NCI-H748 treated with DMSO at 0.1 percent for 48 hours (cell line): ENCODE measurements at places on chromosomes 7 and 10.

GRCh38 chr7:119861385-119861784, 411.6 kb upstream of the KCND2 start:
- no peak for DNase-seq

DNA sequence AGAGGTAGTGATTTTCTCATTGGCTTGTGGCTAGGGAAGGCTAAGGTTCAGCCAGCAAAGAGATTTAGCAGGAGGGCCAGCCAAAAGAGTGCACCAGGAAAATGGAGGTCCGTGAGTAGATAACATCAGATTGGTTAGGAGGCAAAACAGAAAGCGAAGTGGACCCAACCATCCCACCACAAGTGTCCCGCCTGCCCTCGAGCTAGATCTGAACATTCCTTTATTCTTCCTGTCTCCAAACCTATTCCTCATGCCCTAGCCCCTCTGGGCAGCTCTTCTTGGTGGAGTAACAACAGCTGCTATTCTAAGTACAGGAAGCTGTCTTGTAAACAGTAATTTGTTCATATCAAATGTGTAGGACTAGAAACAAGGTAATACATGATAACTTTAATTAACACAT, 85.7 kb upstream of the BET1 start:
- no peak for DNase-seq

DNA sequence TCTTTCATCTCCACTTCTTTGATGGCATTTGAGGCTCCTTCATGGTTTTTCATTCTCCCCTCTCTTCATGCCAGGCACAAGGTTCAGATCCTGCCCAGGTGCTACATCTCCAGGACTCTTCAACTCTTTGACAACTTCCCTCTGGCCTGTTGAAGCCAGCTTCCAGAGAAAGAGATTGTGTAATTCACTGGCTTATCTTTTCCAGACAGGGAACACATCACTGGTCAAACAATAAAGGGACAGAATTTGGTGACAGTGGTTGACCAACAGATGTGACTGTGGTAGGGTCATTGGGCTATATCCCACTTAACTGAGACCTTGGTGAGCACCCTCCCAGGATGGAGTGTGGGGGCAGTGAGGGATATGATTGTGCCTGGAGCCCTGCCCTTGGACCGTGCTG, 111.4 kb upstream of the AGK start:
- DNase-seq = no peak

GRCh38 chr7:98930921-98931320, 52.6 kb downstream of the TRRAP start:
- DNase-seq = no peak

- DNase-seq = no peak
These were observed 68.1 kb downstream of the CPEB3 start for GRCh38 chr10:92222603-92223262.

DNA sequence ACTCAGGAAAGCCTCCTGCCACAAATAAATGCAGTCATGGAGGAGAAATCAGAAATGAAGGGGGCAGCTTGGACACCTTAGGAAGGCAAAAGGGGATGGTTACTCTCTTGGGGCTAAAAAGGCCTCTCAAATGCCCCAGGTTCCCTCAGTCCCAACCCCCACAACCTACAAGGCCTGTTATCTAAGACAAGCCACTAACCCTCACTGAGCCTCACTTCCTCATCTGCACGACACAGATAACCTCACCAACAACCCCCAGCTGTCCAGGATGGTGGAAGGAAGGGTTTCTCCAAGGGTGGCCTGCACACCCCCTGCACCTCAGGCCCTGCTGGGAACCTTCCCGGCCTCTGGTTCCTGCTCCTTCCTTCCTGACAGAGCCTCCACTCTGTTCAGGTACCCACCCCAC, 29.2 kb downstream of the SORBS1 start:
- DNase-seq = no peak

DNA sequence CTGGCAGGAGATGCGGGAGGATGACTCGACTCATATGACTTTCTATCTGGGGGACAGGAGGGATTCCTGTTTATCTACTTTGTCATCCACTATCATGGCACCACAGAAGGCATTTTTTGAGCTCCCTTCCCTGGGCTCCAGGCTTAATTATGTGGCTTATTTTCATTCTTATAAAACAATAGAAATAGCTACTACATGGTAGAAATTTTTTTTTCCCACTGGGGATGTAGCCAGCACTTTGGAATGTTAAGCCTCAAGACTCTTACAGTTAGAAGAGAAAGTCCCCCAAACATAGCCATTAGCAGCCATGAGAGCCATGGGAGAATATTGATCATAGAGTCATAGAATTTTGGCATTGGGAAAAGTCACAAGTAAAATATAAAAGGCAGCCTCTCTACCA, 14.6 kb upstream of the FAM180A start:
- no peak for DNase-seq

GRCh38 chr10:101444058-101444898, 90.3 kb downstream of the BTRC start:
- DNase-seq = no peak

GRCh38 chr7:105926131-105926530, 36.9 kb upstream of the CDHR3 start:
- DNase-seq = no peak

- no peak for DNase-seq
These were observed 242.3 kb downstream of the GLI3 start for GRCh38 chr7:41994746-41995110.

- peak; percentile 62 for DNase-seq
These were observed 61.4 kb upstream of the GPR158 start for GRCh38 chr10:25113191-25114035.

DNA sequence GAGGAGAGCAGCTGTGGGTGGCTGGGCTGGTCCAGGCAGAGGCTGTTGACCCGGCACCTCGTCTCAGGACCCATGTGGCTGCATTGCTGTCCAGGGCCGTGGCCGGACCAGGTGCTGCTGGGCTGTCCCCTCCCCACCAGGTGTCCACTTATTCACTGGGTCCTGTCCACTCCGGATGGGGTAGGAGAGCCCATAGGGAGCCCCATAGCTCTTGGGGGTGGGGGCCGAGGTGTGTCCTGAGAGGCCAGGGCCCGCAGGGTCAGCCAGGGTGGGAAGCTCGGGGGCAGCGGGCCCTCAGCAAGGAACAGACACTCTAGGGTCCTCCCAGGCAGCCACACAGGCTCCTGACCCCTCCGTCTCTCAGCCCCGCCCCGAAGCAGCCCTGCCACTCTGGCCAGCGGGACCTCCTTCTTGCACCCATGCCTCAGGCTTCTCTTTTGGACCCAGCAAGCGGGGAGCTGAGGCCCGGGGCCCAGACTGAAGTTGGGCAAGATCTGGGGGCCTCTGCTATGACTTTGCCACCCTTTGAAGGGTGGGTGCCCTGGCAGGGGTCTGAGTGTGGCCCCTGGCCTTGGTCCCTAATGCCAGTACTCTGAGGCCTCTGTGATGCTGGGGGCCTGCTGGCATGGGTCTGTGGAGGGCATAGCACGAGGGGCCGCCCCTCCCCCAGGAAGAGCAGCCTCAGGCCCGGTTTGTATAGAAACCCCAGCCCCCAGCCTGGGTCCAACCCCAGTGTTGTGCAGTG, 86.4 kb downstream of the NKX6-2 start:
- no peak for DNase-seq

- DNase-seq = no peak
These were observed 483.6 kb downstream of the NRG3 start for GRCh38 chr10:82358486-82359099.

DNA sequence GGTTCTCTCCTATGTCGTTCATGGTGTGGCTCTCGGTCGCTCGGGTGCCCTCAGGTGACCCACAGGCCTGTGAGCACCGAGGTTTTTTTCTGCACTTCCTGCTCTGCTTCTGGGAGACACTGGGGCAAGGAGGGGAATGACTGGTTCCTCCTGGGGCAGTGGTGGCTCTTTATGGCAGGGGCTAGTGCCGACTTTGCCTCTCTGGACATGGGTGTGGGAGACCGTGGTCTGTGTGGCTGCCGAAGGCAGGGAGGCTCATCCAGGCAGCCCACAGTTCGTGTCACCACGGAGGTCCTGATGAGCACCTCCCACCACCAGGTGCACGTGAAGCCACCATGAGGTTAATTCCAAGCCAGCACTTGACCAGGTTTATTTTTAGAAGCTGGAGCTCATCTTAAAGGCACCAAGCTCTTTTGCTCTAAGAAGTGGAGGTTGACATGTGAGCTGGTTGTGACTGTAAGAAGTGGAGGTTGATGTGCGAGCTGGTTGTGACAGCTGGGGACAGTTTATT, 24.7 kb upstream of the DPYSL4 start:
- DNase-seq = no peak

DNA sequence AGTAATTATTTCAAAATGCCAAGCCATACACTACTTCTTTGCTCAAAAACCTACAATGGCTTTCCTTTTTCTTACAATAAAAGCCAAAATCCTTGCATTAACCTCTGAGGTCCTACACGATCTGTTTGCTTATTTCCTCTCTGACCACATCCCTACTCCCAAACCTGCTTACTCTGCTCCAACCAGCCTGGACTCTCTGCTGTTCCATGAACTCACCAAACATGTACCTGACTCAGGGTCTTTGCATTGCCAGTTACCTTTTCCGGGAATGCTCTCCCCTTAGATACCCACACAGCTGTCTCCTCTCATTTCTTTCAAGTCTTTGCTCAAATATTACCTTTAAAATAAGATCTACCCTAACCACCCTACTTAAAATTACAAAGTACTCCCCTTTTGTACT, 2.3 kb downstream of the ABCB4 start:
- no peak for DNase-seq

- DNase-seq = no peak
These were observed 160.1 kb downstream of the GATA3 start for GRCh38 chr10:8214587-8214986.

DNA sequence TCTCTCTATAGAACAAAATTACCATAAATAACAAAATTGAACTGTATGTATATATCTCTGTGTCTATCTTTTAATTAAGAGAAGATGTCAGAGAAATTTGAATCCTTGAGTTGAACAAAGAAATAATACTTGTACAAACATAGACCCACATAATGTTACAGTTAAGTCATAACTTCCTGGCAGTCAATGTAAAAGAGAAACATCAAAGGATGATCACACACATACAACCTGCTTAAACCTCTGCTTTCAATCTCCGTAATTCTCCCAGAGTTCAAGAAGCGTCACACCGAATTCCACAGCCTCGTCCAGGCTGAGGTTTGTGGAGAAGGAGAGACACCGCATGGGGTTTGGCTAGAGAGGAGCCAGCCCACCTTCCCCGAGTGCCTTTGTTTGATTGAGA, 40.1 kb upstream of the LRRC4 start:
- no peak for DNase-seq

GRCh38 chr7:117088623-117089194, 135.4 kb downstream of the ST7 start:
- no peak for DNase-seq

DNA sequence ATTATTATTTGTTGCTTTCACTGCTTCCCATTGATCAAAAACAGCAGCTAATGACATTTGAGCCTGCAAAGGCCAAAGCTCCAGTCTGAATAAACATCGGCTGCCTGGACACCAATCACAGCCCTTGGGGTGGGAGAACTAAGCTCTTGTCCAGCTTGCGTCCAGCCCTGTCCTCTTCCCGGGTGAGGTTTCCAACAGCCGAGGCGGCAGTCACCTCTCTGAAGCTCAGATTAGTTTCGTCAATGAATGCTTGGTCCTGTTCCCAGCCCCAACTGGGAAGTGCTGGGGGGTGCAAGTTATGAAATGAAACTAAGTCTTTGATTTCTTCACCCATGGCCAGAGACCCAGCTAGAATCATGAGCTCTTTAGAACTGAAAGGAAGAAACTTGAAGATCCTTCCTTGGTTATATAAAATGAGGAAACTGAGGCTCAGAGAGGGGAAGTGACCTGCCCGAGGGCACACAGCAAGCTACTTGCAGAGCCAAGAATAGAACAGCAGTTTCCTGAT, 114.0 kb upstream of the TCF7L2 start:
- no peak for DNase-seq

GRCh38 chr7:103637094-103637493, 191.1 kb upstream of the SLC26A5 start:
- DNase-seq = no peak

DNA sequence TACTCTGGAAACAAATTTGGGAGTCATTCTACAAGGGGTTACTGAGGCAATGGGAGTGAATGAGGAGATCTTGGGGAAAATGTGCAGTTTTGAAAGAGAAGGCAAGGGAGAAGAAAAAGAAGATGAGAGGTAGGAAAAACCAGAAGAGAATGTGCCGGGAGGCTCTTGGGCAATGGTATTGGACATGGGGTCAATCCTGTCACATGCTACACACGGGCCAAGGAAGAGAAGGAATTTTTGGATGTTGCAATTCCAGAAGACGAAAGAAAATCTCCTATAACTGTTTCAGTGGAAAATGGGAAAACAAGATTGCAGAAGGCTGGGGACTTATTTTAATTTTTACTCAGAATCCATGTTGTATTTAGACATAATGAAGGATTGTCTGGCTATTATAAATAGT, 615.0 kb downstream of the PHTF2 start:
- no peak for DNase-seq

DNA sequence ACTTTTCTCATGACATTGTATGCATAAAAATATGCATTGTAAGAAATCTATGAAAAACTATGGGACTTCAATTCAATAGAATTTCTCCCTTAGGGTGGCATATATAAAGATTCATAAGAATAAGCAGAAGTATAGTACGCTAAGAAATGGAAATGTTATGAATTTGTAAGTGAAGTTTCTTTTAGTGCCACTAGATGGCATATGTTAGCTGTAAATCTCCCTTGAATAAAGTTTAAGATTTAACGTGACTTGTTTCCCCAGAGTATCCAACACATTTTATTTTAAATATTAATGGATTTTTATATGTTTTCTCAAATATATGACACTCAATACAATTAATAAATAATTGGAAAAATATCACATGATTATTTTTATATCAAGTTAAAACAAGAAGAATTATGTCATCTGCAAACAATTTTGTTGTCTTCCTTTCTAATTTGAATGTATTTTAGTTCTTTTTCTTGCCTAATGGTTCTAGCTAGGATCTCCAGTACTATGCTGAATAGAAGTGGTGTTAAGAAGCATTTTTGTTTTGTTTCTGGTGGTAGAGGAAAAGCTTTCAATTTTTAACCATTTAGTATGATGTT, 287.2 kb downstream of the HGF start:
- peak; percentile 46 for DNase-seq

- DNase-seq = no peak
These were observed 73.2 kb downstream of the MYL10 start for GRCh38 chr7:101555921-101556275.

GRCh38 chr7:102196028-102196427, 90.6 kb upstream of the SH2B2 start:
- DNase-seq = no peak

DNA sequence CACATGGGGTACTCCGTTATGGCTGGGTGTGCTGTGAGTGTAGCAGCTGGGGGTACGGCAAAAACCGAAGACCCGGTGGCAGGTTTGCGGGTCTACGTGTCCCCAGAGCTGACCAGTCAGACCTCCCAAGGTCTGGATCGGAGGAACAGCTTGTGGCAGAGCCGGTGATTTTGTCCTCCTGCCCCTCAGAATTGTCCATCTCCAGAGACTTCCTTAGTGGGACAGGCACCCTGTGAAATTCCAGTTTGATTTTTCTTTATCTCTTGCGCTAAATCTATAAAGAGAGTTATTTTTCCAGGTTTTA, 1.0 kb downstream of the EIF3B start:
- DNase-seq = no peak
